Stomach (tissue), 19 donors: ENCODE measurements at places on chromosomes 2 and 18.
A peak's percentile ranks its signal among the peaks of the same experiment; 100 is the strongest.

- DNase-seq = no peak
Measured at GRCh38 chr18:23584019-23584983, 2.0 kb downstream of the NPC1 start.

GRCh38 chr2:88657131-88657530 is 29.9 kb upstream of the EIF2AK3 start:
- no peak for DNase-seq

DNA sequence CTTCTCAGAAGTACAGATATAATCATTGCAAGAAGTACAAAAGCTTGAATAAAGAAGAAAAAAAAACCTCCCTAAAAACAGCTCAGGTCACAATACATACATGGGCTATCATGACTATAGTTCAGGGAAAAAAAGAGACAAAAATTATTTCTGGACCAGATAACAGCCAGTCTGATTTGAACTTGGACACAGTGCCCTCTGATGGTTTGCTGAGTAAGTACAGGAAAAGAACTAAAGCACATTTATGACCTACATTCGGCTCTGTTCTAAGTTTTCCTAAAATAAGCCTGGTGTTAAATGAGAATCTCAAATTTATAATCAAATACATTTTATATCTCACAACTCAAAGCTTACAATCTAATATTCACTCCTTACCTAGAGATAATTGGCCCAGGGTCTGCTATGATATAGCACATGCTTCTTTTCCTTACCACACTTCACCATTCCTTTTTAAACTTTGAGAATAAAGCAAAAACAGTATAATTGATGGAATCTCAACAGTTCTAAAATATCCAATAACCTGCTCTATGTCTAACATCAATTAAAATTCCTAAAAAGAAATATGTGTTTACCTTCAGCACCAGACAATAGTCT is 81.1 kb downstream of the RAPH1 start:
- DNase-seq = peak; percentile 83

- DNase-seq = peak; percentile 38
Measured at GRCh38 chr2:69097148-69097610, 84.2 kb downstream of the ANTXR1 start.

DNA sequence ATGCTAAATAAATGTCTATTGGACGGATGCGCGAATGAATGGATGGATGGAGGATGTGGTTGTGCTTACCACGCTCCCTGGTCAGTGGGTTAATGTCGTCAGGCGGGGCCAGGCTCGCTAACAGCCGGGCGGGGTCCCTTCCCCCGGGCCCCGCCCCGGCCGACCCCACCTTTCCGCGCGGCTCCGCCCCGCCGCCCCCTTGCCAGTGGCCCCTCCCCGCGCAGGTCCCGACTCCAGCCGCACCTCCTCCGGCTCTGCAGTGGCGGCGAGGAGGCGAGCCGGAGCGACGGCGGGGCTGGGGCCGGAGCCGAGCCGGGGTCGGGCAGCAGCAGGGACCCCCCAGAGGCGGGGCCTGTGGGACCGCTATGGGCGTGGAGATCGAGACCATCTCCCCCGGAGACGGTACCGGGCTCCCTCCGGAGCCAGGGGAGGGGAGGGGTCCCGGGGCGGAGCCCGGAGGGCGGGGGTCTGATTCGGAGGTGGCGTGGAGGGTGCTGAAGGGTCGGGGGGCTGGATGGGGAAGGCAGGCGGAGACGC is at the start of gene FKBP1B:
Gene FKBP1B, plus strand, starts transcription at position 257 of the 537 bp plus-strand sequence. Its CDS starts 109 bp downstream, at position 366.
- peak; percentile 90 for DNase-seq

DNA sequence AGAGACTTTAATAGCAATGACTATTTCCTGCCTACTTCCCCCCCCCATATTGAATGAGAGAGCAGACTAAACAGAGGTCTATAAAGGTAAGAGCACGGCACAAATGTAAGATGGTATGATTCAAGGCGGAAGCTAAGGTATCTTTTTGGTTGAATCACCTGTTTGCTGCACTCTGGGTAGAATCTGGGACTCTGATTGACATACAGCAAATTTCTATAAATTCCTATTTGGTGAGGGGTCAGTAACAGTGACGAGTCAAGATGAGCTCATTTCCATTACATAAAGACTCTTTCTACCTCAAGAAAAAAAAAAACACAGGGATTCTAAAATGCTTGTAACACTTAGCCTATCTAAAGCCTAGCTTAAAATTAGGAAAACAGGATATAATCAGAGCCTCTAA is 297.3 kb downstream of the TNS1 start:
- DNase-seq = no peak

DNA sequence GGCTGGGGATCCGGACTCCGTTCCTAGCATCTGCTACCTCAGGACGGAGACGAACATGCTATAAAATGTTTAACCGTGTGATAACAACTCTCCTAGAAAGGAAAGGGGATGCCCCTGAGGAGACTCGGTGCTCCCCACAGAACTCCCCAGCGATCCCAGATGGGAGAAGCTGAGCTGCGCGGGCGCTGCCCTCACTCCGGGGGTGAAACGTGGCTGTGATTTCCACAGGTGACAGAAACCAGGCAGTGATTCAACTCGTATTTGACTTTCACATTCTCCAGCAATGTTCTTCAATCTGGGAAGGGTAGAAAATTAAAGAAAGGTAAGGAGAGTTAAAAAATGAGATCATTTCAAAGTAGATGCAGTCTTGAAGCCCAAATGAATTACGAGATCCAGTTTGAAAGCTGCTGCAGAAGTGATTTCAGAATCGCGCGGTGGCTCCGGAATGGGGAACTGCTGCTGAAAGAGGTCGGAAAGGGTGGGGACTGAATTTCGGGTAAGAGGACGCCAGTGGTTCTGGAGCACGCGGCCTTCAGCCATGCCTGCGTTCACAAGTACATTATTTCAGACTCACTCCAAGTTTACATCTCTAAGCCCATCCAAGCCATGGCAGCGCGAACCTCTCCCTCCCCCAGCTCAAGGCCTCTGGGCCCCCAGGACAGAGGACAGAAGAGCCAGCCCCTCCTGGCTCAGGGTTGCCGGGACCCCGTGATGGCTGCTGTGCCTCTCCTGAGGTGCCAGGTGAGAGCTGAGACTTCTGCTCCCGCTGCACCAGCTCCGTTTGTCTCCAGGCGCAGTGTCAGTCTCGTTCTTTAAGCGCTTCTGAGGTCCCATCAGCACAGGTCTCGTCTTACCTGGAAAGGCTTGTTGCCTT is 39.5 kb downstream of the ADNP2 start:
- no peak for DNase-seq

GRCh38 chr2:214881647-214882202 is 72.2 kb upstream of the BARD1 start:
- DNase-seq = no peak

DNA sequence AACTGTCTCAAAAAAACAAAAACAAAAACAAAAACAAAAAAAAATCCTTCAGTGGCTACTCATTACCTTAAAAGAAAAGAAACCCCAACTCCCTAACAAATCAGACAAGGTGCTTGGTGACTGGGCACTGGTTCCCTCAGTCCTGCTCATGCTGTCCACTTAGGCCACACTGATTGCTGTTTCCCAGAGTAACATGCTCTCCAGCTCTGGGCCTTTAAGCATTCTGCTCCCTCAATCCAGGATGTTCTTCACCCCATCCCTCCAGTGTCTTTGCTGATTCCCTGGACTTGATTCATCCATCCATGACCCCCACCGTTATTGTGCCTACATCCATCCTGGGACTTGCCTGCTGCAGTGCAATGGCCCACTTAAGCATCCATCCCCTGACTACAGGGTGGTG is 16.4 kb upstream of the XPO1 start:
- no peak for DNase-seq

DNA sequence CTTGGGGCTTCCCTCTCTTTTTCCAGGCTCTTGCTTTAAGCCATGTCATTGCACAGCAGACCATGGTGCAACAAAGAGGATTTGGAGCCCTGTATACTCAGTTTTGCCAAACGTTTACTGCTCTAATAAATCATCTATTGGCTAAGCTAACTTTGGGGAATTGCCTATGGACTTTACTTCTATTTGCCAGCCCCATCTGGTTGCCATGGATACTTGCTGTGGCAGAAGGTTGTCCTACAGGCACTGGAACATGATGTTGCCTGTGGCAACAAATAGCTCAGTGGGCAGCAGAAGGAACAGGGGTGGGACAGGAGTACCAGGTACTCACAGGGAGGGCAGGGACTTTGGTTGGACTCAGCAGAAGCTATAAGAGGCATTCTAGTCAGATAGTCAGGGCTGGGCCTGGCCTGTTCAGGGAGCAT is 129.7 kb downstream of the CCDC85A start:
- DNase-seq = peak; percentile 54

DNA sequence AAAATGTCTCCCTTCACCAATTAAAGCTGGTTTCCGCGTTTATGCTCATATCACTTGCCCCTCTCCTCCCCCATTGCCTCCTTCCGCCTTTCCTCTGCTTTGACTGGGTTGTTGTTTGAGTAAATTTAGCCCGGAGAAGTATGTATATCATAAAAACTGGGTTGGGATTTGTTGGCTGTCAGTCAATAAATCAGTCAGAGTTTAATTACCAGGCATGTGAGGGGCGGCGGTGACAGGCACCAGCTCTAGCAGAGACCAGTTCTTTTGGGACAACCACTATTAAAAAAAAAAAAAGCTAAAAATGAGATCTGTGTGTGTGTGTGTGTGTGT is 382.4 kb upstream of the SMIM21 start:
- no peak for DNase-seq

DNA sequence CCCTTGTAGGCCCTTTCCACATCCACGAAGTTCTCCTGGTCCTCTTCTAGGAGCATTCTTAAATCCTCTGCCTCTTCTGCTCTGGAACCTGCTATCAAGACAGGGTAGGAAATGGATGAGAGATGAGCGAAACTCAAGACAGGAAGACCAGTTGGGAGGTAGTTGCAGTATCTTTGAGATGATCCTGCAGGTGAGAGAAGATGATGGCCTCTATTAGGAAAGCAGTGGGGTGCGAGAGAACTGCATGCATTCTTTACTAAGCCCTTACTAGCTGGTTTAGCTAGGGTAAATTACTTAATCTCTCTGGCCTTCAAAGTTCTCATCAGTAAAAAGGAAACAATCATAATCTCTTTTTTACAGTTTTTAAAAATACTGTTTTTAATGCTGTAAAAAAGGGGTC is 47.0 kb downstream of the VSNL1 start:
- DNase-seq = no peak

GRCh38 chr2:233912691-233913423 is 4.3 kb upstream of the TRPM8 start:
- DNase-seq = peak; percentile 75

- no peak for DNase-seq
Measured at GRCh38 chr2:36238106-36238505, 117.5 kb upstream of the CRIM1 start.

DNA sequence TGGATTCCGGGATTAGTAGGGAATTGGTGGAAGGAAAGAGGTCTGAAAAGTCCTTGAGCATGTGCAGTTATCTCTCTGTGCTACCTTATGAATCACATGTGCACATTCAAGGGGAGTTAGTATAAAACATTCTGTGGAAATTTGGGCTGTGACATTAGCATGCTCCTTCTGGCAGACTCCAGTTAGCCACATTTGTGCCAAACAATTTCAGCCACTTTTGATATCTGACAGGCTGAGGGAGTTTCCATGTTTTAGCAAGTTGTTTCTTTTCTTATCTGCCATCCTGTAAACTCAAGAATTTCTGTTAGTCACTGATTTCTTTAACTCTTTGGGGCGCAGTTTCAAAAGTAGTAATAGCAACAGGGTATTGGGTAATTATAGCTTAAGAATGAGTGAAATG is 28.3 kb upstream of the GYPC start:
- no peak for DNase-seq

GRCh38 chr18:5467671-5468070 is 76.1 kb downstream of the EPB41L3 start:
- DNase-seq = no peak

- no peak for DNase-seq
Measured at GRCh38 chr2:140998577-140998976, 1132.2 kb downstream of the LRP1B start.

GRCh38 chr2:158049129-158049855 is 52.4 kb upstream of the UPP2 start:
- DNase-seq = no peak

- DNase-seq = peak; percentile 51
Measured at GRCh38 chr18:4453874-4454536, 1.1 kb downstream of the DLGAP1 start.
